ENCODE measurements at places on chromosomes 2 and 18. TPM values are rescaled to one million over a fixed set of nuclear protein-coding genes. Genes with fewer than 3 reads are reported as not detected.

The ANO7 gene
- total RNA-seq, result 1.2 TPM

DNA sequence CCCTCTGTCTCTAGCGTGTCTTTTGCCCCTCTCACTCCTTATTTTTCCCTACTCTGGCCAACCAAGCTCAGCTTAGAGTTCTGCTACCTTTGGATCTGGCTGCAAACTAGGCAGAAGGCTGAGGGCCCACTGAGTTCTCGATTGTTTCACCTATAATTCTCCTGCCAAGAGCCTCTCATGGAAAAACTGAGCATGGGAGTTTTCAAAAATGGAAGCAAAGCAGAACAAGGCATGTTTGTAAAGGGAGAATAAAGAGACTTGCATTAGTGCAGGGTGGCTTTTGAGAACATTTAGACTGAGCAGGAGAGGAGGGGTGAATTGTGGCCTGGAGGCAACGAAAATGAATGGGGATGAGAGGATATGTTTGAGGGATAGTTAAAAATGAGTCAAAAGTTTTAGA, 45.9 kb downstream of the FSHR start:
- DNase-seq, result no peak

DNA sequence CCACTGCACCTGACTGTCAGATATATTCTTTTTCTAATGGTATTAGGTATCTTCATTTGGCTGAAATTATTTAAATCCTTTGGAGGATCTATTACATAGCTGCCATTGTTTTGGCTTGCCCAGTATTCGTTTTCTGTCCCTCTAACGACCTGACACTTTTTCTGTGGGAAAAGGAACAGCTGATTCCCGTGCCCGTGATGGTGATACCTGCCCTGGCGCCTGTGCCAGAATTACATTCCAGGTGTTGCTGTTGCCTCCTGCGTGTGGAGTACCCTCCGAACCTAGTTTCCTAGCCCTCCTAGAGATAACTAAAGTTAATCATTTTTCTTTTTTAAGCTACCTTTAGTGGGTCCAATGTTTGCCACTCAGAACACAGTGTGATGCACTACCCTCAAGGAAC, 14.0 kb downstream of the HOXD1 start:
- no peak for DNase-seq

GRCh38 chr2:43219383-43220228, 6.8 kb downstream of the ZFP36L2 start:
- peak; percentile 95 for DNase-seq

DNA sequence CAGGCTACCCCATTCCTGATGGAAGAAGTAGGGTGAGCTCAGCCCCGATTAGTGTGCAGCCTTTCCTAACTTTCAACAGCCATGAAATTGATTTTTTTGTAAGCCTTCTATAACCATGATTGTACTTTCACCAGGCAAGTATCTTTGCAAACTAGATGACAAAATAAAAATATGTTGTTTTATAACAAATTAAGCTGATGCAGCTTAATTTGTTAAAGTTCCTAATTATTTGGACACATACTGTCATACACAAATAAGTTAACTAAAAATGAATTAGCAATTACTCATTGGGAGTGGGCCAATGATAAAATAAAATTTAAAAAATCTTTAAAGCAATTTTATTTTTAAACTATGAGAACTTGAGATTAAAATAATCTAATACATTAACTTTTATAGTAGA, 113.1 kb upstream of the FANCL start:
- no peak for DNase-seq

- peak; percentile 65 for DNase-seq
These were observed 34.2 kb downstream of the HJURP start for GRCh38 chr2:233819884-233820773.

GRCh38 chr2:39225567-39225966, 18.2 kb downstream of the CDKL4 start:
- no peak for DNase-seq
